ENCODE measurements at places on chromosomes 5 and 9. TPM values are rescaled to one million over a fixed set of nuclear protein-coding genes. Genes with fewer than 3 reads are reported as not detected.

Gene UBTD2
- total RNA-seq: 37.6 TPM

DNA sequence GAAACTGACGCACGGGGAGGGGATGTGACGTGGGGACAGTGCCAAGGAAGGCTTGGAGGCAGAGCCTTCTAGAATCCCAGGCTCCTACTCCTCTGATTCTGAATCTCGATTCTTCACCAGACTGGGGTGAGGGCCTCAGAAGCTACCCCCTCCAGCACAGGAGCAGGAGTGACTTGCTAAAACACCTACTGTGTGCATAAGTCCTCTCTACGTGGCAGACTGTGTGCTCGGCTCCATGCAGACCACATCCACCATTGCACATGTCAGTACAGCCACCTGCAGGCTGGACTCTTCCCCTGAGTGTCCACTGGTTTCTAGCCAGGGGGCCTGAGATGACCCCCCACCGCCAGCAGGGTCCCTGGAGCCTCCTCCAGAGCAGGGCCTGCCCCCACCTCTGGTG, 71.2 kb upstream of the SARDH start:
- no peak overlapping the region for H3K4me3 ChIP-seq
- peaks cover 5% of the 10 kb centered on the region for H3K36me3 ChIP-seq
- peak; percentile 76 for DNase-seq

Gene COL23A1
- total RNA-seq: not detected

- no peak for DNase-seq
- peaks cover 55% of the 10 kb centered on the region for H3K4me1 ChIP-seq
- peak overlapping the region; percentile 100 for H3K27ac ChIP-seq
- no peaks in the 10 kb centered on the region for H3K27me3 ChIP-seq
Observed at GRCh38 chr5:172775326-172776234, 4.6 kb upstream of the DUSP1 start.

DNA sequence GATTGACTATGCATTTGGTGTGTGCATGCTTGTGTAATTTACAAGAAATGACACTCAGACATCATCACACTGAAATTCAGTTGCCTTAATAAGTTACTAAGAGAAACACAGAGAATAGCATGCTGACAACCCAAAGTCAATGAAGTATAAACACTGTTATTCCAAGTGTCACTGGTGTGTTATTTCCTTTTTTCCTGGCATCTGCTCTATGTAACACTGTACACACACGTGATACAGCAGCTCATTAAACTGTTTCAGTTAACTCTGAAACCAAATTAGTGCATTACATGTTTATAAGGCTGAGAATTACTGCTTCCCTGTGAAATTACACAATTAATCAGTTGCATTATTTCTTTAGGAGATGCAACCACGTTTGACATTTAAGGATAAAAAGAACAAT, 252.7 kb downstream of the EFNA5 start:
- H3K27me3 ChIP-seq: no peaks in the 10 kb centered on the region
- H3K4me3 ChIP-seq: no peak overlapping the region
- DNase-seq: no peak
- H3K4me1 ChIP-seq: no peaks in the 10 kb centered on the region
